Testis (tissue), 5 donors: ENCODE measurements at places on chromosomes 3 and 15.

DNA sequence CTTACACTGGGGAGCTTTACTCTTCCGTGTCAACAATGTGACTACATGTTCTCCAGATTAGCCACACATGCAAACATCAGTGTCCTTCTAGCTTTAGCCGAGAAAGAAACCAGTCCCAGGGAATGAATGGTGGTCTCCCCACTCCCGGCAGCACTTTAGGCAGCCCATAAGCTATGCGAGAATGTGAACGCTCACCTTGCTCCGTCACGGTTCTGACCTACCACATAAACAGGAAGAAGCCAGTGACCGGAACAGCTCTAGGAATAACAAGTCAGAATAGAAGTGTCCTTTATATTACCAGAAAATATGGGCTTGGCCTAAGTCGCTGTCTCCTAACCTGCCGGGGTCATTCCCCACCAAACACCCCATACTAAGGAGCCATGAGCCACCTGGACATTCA lies 98.0 kb upstream of the ABHD17C start:
- no peak for DNase-seq
- H3K36me3 ChIP-seq: no peaks in the 10 kb centered on the region
- H3K27me3 ChIP-seq: no peaks in the 10 kb centered on the region

DNA sequence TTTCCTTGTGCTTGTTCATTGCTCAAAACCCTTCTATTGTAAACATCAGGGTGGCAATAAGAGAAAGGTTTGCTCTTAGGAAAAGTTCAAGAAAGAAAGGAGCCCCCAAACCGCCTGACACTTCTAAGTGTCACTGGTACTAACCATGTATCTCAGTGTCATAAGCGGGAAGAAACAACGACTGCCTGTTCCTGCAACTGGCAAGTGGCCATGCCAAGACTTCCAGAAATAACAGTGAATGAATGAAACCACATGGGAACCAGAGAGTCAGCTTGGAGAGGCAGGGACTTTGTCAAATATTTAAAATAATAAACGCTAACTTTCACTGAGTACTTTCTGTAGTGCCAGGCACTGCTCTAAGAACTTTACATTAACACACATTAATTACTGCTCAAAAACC lies 1.1 kb downstream of the PLSCR2 start:
- peak; percentile 21 for DNase-seq
- H3K27ac ChIP-seq: peak overlapping the region; percentile 83
- no peaks in the 10 kb centered on the region for H3K36me3 ChIP-seq
- H3K27me3 ChIP-seq: no peaks in the 10 kb centered on the region

GRCh38 chr3:156548041-156548687 lies 6.8 kb downstream of the SSR3 start:
- H3K4me3 ChIP-seq: no peak overlapping the region
- peaks cover 55% of the 10 kb centered on the region for H3K4me1 ChIP-seq
- H3K27ac ChIP-seq: peak overlapping the region; percentile 75
- DNase-seq: no peak

- no peak overlapping the region for H3K4me3 ChIP-seq
- peaks cover 25% of the 10 kb centered on the region for H3K4me1 ChIP-seq
- H3K27ac ChIP-seq: peak overlapping the region; percentile 44
- H3K27me3 ChIP-seq: no peaks in the 10 kb centered on the region
These were observed 64.6 kb downstream of the CRTC3 start for GRCh38 chr15:90594301-90594738.
